Kasumi-1 (cell line): ENCODE measurements at places on chromosomes 11 and 22.

GRCh38 chr11:93560199-93560932 is 17.2 kb upstream of the SMCO4 start:
- DNase-seq: no peak

GRCh38 chr11:23620617-23621016 is 760.3 kb upstream of the CCDC179 start:
- no peak for DNase-seq

GRCh38 chr11:19193916-19194315 is 7.9 kb downstream of the CSRP3 start:
- no peak for DNase-seq

DNA sequence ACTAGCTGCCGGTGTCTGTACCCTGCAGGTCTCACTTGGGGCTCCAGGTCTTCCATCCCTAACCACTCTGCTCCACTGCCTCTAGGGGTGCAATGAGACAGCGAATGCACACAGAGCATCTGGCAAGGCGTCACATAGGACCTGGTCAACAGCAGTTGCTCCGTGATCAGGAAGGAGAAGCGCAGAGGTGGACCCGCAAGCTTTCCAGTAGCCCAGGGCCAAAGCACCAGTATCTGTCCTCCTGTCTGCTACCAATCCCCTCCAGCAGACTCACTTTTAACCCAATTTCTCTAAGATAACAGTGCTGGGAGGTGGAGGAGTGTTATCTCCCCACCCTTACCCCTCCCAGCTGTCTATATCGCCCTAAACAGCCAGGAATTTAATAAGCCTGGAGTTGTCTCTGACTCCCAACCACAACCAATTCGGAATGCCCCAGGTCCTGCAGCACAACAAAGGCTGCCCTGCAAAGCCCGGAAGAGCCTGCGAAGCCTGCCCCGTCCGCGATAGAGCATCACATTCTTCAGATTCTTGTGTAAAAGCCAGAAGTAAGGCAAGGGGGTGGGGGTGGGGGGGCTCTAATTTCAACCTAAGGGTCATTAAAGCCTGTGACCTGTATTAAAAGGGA is 19.3 kb downstream of the MYH9 start:
- no peak for DNase-seq

DNA sequence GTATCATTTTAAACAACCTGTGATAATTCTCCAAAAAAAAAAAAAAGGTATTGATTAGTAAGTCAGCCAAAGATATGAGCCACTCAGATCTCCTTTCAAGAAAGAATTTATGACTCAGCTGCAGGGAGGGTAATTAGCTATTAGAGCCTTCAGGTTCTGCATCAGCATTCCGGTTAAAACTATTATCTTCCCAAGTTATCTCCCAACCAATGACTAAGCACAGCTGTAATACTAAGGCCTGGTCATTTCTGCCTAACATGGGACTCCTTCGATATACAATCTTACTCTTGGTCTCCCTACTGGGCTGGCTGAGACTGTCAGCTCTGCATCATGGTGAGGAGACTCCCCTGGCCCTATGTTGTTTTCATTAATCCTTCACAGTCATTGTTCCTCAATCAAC is 60.4 kb downstream of the SBF2 start:
- DNase-seq: no peak

DNA sequence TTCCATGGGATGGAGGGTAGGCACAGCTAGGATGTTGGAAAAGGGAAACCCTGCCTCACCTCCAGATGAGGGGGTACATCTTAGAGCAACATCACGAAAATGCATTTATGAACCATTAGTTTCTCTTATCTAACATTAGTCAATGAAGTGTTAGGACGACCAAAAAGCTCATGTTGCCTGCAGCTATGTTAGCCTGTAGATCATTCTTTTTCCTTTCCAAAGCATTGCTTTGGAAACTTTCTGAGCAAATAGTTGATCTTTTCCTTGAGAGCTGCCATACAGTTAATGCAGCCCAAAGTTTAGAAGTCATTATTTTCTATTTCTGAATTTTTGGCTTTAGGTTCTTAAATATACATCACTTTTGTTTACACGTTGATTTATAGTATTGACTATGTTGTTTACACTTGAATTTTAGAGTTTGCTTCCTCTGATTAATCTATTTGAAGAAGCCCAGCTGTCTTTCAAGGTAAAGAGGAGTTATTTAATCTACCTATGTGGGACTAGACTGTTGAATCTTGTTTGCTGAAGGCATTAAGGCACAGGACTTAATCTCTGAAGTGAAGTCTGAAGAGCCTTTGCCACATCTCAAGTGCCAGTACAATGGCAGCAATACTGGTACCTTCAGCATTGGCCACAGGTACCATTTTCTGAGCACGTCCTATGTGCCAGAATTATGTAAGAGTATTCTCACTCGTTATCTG is 11.0 kb downstream of the POU2AF3 start:
- DNase-seq: no peak

- no peak for DNase-seq
Measured at GRCh38 chr11:128949791-128950454, 7.3 kb upstream of the TP53AIP1 start.

- DNase-seq: no peak
Measured at GRCh38 chr11:15027956-15028355, 45.4 kb upstream of the CALCB start.

DNA sequence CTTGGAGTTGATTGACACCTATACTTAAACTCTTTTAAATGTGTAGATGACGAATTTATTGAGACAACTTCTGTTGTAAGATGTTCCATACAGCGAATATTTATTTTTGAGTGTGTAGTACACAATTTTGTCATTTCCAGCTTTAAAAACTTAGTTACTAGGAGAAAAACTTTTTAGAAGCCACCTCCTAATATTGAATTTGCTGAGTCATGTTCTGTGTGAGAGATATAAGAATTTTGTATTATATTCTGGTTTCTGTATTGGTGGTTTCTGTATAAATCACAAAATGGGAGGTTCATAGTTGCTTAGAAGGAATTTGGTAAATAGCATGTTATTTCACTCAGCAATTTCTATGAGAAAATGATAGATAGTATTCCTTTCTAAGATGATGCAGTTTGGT is 171.3 kb downstream of the WNT11 start:
- DNase-seq: no peak

- no peak for DNase-seq
Measured at GRCh38 chr22:31103111-31103510, 4.3 kb downstream of the SELENOM start.

- no peak for DNase-seq
Measured at GRCh38 chr11:82405421-82405820, 328.2 kb downstream of the FAM181B start.

GRCh38 chr11:111846636-111847035 is 24.7 kb downstream of the ALG9 start:
- DNase-seq: no peak

- no peak for DNase-seq
Measured at GRCh38 chr11:75443043-75443442, 10.0 kb upstream of the KLHL35 start.

DNA sequence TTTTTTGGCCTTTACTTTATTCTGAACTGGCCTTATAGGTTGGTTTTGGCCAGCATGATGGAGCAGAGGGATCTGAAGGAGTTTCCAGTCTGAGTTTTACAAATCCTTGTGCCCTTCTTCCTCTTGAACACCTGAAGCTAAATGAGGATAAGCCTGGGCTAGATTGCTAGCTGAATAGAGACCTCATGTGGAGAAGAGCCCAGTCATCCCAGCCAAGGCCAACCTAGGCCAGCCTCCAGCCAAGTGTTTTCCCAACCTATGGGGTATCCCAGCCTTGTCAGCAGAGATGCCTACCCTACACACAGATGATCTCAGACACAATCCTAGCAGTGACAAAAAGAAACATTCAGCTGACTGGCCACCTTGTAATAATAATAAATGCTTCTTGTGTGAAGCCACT is 966 bp upstream of the CASP12 start:
- DNase-seq: no peak

GRCh38 chr11:12540913-12541582 is 133.2 kb upstream of the TEAD1 start:
- DNase-seq: no peak

- DNase-seq: peak; percentile 72
Measured at GRCh38 chr22:36546092-36546804, 17.3 kb upstream of the EIF3D start.

DNA sequence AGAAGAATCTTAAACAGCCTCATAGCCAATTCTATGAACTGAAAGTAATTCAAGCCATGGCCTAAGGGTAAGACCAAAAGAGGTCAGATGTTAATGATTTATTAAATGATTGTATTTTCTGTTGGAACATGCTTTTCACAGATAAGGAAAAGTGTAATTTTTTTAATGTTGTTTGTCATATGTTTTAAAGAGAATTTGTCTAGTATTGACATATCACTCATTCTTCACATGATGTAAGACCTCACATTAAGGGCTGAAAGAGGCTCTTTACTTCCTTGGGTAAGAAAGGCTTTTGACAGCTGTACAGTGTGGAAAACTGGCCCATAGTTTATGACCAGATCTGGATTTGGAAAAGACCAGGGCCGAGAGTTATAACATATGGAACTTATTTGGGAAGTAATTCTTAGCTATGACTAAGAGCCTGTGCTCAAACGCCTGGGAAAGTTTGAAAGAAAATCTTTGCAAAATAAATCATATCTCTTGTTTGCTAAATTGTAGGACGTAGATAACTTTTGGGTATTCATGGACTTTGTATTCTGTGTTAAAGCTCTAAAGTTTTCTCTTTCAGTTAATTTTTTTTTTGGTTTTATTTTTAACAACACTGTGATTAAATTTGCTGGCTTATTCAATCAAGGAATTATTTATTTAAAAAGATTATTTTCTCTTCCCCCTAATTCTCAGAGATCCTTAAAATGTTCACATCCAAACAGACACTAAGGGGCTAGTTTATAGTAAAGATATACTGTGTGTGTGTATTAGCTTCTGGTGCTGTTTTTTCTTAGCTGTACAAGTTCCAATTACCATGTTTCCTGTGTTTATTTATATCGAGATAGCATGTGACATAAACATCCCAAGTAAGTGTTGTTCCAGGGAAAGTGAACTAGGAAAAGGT is 162.2 kb downstream of the ARHGAP42 start:
- no peak for DNase-seq

DNA sequence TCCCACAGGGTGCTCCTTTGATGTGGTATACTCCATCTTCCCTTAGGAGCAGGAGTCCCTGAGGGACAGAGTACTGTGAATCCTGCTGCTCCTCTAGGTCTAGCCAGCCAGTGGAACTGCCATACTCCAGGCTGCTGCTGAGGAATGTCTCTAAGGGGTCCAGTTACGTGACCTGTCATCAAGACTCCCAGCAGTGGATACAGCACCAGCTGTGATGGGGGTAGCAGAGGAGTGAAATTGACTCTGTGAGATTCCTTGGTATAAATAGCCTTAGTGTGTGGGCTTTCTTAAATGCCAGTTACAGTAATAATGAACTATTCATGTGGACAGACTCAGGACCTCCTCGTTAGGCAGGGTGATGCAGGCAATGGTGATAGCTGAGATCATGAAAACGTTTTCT is 140.4 kb upstream of the LUZP2 start:
- no peak for DNase-seq

DNA sequence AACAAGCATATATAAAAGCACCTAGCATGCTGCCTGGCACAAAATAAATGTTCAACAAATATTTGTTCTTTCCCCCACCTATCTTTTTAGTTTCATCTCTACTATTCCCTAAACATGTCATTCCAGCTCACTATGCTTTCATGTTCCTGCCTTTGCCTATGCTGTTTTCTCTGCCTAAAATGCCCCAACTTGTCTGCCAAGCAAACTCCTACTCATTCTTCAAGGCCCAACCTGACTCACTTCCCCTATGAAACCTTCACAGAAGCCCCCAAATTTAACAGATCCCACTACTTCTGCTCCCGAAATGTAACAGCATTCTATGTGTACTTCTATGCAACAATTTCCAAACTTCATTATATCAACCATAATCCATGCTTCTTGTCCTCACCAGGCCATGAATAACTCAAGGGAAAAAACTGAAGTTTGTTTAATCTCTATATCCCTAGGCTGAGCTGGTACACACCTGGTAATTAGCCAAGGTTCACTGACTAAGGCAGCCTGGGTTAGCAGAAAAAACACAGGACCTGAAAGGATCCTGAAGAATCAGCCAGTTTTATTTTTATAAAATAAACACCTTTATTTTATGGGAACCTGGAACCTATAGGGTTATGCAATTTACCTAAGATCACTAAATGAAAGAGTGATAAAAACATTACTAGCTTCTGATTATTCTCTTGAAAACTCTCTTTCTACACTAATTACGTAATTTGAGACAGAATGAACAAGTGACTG is 72.2 kb downstream of the PAK1 start:
- DNase-seq: no peak

- peak; percentile 15 for DNase-seq
Measured at GRCh38 chr22:23533328-23533762, 46.7 kb downstream of the IGLL1 start.

GRCh38 chr11:132361011-132361550 is 990.7 kb downstream of the NTM start:
- DNase-seq: no peak

DNA sequence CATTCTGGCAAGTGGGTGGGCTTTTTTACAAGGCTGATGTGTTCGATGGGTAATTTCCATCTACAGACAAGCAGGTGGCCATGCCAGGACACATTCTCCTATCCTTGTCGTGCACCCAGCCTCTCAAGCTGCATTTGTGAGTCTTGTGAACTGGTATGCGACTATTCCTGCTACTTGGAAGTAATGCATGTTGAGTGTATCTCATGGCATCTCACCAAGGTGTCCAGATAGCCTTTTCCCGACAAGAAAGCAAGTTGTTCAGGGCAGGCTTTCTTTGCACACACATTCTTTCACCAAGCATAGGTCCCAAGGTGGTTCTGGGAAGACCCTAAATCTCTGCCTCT is 18.8 kb upstream of the SYT13 start:
- no peak for DNase-seq

DNA sequence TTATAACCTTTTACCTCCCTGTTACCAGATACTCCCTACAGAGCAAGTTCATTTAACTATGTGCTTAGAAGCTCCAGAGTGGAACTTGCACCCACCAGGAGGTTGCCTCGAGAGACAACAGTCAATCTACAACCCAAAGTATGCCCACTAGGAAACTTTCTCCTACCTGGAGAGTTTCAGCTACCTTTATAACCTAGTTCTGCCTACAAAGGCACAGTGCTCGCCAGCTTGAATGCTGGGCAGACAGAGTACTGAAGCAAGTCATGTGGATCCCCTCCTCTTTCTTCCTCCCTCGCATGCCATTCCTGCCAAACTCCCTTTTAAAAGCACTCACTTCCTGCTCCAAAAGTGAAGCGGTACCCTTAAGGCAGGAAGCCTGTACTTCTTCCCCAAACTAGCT is 258.9 kb downstream of the SWAP70 start:
- DNase-seq: no peak

- DNase-seq: peak; percentile 86
Measured at GRCh38 chr11:95705485-95706124, 84.0 kb downstream of the FAM76B start.

- DNase-seq: no peak
Measured at GRCh38 chr22:31628969-31629708, 32.9 kb downstream of the PISD start.

- no peak for DNase-seq
Measured at GRCh38 chr11:69499918-69500284, 18.4 kb downstream of the LINC01488 start.
